ENCODE measurements at places on chromosomes 6 and 20.

DNA sequence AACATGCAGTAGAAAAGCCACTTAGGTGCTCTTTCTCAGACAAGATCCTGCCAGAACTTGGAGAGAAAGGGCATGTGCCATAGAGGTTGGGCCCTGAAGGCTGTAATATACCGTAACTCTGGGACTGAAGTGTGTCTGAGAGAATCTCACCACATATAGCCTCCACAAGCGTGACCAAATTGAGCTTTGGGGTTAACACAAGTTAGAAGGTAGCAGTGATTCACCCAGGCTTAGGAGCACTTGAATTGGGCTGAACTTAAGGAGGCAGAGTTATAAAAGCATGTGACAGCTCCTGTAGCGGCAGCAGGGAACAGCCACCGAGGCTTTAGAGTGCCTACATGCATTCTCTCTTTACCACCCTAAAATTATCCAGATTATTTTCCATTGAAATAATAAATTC is 361.6 kb downstream of the PHF3 start:
- no peak for DNase-seq

- no peak for DNase-seq
Observed at GRCh38 chr20:4876301-4876700, 125.0 kb downstream of the SLC23A2 start.

GRCh38 chr20:48262466-48262865 is 477.2 kb upstream of the SULF2 start:
- no peak for DNase-seq

GRCh38 chr20:889932-890463 is 26.1 kb downstream of the ANGPT4 start:
- no peak for DNase-seq

- DNase-seq: peak; percentile 7
Observed at GRCh38 chr6:75748743-75749538, at the start of gene MYO6. MYO6 (plus strand) TSS chr6:75749239; CDS start chr6:75817548, 68,309 bp downstream.

GRCh38 chr20:57514273-57514751 is 10.6 kb downstream of the CTCFL start:
- no peak for DNase-seq

DNA sequence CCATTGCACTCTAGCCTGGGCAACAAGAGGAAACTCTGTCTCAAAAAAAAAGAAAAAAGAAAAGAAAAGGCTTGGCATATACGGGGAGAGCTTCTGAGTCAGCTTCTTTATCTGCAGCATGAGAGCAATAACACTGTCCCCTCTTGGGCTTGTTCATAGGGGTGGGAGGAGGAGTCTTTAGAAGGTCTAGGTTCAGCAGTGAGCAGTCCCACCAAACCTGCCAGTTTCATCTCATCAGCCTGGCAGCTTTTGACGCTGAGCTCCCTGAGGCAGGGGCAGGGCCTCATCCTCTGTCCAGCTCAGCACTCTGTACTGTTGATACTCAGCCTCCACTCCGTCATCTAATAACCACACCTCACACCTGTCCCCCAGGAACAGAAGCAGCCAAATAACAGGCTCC is 5.6 kb upstream of the C6orf132 start:
- no peak for DNase-seq

DNA sequence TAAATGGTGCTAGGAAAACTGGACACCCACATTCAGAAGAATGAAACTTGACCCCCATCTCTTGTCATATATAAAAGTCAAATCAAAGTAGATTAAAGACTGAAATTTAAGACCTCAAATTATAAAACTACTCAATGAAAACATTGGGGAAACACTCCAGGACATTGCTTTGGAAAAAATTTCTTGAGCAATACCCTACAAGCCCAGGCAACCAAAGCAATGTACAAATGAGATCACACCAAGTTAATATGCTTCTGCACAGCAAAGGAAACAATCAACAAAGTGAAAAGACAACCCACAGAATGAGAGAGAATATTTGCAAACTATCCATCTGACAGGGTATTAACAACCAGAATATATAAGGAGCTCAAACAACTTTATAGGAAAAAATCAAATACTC is 407.9 kb upstream of the BTBD3 start:
- no peak for DNase-seq

- DNase-seq: no peak
Observed at GRCh38 chr6:30991891-30992290, 8.4 kb downstream of the MUC21 start.

- no peak for DNase-seq
Observed at GRCh38 chr6:3517350-3517749, 60.5 kb upstream of the SLC22A23 start.

DNA sequence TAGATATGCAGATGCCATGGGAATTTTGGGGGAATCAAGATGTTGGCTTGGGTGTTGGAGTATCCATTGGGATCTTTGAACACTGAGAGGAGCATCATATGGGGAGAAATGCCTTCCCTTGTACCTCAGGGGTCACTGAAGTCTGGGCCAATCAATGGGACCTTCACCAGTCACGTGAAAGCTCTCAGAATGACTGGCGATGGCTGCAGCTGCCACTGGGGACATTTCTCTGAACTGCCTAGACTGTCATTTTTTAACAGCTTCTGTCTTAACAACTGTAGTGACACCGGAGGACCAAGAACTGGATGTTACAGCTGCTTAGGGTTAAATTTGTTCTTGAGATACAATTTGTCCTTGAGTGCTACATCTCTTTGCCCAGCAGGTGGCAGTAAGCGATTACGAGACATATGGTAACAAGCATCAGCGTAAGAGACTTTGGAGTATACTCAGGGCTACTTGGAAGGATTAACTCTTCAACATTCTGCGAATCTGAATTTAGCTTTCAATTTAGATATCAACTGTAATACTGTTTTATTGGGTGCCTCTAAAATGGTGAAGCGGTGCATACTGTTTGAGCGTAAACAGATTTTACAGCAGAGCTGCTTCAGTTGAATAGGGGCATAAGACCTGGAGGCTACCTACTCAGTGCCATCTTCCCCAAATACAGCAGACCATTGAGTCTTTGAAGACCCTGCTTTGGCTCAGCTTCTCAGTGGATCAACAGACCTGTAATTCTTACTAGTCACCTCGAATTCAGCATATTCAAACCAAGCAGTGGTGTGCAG is 36.0 kb downstream of the CCN2 start:
- peak; percentile 13 for DNase-seq

DNA sequence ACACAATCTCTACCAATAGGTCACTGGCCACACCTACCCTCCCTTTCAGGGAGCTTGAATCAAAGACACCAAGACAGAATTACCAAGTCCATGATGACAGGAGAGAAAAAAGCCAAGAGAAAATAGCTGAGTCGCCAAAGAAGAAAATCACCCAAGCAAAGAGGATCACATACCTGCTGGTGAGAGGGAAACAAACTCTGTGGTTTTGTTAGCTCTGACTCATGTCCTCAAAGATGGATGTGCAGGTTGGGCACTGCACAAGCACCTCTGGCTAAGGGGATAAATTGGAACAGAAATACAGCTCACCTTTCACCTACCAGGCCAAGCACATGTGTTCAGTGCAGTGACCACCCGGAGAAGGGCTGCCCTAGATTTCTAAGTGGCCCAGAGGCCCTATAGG is 114.8 kb downstream of the TFAP2A start:
- no peak for DNase-seq

GRCh38 chr6:20661721-20662120 is 127.5 kb downstream of the CDKAL1 start:
- DNase-seq: no peak

DNA sequence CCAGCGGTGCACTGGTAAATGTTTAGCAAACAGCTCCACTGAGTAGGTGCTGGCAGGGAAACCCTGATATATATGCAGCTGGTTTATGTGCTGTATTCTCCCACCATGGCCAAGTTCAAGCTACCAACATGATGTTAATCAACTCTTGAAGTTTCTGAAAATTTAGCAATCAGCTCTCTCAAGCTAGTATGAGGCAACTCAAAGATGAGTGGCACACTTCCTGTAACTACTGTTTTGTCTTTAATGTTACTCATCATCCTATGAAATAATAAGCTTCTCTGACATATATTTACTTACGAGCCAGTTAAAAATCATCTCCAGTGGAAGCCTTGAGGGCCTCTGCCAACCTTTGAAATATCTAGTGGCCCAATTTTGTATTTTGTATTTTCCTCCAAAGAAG is 54.7 kb downstream of the TRMT6 start:
- DNase-seq: no peak

- no peak for DNase-seq
Observed at GRCh38 chr6:164750128-164750527, 559.3 kb downstream of the C6orf118 start.

DNA sequence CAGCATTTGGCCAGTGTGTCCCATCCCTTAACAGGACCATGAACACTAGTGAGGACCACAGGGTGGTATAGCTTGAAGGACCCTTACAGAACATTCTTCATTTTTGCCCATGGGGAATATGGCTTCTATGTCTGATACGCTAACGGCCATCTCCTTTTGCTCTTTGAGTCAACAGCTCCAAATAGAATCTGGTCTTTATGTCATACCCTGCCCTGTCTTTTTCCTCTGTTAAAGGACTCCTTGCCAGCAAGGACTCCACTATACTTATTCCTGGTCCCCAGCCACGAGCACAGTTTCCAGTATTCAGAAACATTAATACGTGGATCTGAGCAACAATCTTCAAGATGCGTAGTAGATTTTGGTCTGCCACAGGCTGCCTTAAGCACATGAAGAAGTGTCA is 22.5 kb downstream of the SERPINB1 start:
- DNase-seq: no peak

DNA sequence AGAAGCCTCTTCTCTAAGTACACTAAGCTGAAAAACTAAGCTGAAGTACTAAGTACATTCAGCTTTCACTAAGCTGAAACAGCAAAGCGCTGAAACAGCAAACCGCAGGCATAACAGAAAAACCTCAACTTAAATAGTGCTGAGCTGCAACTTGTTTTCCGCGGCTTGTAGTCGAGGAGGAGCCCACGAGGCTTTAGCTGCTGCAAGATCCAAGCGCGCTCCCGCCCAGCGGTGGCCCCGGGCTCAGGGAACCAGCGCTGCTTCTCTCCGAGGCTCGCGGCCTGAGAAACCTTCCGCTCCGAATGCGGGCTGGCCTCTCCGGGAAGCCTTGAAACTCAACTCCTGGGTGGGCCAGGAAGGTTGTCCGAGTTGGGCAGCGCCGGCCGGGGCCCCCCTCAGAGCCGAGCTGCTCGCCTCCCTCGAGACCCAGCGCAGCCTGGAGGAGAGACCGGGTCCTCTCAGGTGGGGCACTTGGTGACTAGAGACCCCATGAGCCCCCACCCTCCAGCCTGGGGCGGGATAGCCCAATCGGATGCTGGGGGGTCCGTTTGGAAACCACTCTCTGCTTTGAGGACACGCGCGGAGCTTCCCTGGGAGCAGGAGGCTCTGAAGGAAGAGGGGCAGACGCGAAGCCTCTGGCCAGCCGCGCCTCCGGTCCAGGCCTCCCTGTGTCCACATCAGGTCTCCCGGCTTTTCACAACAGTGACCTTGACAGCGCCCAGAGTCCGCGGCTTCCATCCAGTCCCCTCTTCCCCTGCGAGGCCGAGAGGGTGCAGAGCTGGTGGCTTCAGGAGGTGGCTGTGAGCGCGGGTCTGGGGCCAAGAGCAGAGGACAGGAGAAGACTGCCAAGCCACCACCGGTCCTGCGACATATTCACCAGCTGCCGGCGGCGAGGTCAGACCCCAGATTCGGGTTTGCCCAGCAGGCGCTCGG is 38.1 kb upstream of the HLA-E start:
- no peak for DNase-seq

DNA sequence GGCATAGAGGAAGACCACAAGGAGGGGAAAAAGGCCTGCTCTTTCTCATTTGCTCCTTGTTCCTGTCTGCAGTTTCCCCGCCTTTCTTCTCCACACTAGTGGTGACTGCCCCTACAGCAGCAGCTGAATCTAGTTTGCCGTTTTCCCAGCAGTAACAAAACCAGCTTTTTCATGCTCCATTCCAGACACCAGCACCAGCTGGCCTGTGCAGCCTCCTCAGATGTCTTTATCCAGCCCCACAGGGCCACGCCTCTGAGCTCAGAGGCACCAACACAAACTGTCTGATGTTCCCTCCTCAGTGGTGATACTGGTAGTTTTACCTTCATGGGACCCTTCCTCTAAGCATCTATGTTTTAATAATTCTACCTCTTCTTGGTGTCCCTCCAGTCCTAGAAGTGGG is 70.4 kb upstream of the SLC24A3 start:
- no peak for DNase-seq
